ENCODE measurements at places on chromosomes 5 and 9.

GRCh38 chr9:74277532-74277931 is 219.6 kb upstream of the RORB start:
- DNase-seq: no peak

- DNase-seq: no peak
Measured at GRCh38 chr9:137406085-137406760, 16.7 kb downstream of the EXD3 start.

DNA sequence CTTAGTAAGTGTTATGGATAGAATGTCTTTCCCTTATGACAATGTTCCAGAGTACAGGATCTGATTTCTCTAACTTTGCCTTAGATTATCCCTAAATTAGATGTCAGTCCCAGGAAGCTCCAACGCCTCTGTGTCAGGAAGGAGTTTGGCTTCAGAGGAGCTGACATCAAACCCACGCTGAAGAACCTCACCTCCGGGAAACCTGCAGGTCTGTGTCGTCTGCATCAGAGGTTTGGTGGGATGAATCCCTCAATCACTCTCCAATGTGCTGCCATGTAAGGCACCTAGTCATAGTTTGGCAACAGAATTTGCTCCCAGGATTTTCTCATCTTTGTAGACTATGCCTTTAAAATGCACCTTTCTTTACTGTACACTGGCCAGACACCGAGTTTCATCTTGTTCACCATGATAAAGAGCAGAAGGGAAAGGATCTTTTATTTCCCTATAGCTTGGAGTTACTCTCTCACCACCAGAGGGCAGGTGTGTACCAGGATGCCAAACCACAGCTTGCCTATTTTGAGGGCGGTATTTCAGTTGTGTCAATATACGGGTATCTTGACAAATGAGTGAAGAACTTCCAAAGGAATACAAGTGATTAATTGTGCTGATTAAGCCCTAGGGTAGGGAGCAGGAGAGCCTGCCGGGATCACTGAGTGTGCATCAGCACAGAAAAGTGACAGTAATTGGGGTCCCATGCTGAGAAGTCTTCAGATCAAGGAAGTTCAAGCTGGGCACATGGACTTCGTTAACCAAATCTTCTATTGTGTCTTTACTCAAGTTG is 23.4 kb downstream of the MINAR2 start:
- DNase-seq: peak; percentile 53

DNA sequence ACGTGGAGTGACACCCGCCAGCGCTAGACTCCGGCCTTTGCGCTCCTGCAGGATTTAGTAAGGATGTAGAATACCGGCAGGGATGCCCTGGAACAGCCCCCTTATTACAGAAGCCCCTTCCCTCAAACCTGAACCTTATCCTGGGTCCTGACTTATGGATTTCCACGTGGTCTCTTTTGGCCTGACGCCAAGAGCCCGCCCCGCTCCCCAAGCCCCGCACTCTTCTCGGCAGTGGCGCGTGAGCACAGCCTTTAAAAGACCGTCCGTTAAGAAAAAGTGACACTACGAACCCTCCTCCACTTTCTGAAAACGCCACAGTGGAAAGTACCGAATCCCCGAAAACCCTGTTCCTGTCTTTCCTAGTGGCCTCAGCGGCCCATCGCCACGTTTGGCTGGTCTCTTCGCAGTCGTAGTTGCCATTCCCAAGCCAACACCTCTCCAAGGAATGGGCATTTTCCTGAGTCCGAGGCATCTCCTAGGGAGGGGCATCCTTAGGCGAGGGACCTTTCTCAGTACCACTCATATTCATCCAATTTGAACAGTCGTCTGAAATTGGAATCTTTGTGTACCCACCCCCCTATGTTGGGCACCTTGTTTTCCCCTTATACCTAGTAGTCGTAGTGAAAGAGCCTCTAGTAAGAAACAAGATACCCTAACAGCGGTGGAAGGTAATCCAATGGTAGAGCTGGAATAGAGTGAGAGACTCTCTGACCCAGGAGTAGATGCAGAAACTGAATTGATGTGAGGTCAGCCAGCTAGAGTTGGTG is 732 bp upstream of the MCIDAS start:
- DNase-seq: no peak

- no peak for DNase-seq
Measured at GRCh38 chr9:88809355-88810161, 181.7 kb upstream of the S1PR3 start.

DNA sequence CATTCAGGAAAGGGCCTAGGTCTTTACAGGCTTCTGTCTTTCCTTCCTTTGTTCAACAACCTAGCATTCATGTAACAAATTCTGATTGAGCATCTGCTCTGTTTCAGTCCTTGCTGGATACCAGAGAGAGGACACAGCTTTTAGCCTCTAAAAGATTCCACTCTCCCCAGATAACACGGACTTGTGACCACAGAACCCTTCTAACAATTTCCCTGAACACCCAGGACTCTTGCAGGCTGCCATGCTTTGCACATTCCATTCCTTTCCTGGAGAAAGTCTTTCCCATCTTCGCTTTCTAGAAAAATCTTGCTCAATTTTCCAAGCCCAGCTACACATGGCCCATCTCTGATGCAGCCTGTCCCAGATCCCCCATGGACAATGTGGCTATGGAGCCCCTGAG is 310.9 kb downstream of the ACTL7B start:
- no peak for DNase-seq

DNA sequence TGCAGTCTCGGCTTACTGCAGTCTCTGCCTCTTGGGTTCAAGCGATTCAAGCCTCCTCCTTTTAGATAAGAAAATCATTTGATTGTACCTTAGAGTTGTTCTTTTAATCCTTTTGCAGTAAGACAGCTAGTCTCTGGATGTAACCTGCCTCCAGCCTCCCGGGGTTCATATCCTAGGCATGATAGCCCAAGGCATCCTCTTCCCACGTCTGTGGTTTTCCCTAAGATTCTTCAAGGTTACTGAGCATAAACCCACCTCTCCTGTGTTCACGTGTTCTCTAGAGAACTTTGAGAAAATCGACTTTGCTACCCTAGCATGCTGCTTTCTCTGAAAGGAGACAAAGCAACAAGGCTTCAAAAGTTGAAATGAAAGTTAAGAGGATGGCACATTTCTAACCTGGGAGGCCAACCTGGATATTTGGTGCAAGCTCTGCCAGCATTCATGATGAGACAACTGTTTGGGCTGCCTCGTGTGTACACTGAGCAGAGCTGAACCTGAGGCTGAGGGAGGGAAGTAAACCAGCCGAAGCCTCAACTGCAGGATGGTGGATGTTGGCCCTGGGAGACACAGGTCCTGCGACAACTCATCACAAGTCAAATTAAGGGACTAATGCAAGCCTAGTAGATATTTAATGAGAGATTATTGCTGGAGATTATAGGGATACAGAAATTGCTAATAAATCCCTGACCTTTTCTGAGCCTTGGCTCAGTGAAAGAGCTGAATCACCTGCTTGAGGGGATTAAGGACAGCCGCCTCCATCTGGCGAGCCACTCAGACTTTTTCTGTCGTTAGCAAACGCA is 261.8 kb downstream of the ARHGAP26 start:
- no peak for DNase-seq

DNA sequence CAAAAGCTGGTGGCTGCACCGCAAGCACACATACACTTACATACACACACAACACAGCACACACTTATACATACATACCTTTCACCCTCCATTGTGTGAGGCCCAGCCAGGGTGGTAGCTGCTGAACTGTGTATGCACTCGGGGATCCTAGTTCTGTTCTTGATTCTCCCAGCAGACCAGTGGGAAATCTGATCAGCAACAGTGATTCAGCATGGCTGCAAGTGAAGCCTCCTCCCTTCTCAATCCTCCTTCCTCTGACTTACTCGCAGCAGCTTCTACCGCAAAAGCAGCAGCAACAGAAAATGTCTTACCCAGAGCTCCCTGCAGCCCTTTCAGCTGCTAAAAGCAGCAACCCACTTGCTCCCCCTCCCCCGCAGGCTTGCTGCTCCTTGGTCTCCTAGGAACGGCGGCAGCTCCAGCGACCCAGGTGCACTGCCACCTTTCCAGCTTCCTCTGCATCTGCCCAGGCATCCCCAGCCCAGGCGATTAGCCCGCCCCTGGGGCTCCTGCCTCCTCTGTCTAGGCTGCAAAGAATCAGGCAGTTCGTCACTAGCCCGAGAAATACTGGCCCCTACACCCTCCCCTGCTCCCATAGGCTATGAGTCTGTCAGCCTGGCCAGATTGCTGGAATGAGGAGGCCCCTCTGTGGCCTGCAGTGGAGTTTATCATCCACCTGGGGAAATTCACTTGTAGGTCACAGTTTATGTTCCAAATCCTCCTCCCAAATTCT is at the start of gene KLHL3:
Gene KLHL3 (minus strand): TSS at position 535 of the 730 bp plus-strand sequence. CDS start 443 bp downstream, at position 92.
- peak; percentile 66 for DNase-seq

DNA sequence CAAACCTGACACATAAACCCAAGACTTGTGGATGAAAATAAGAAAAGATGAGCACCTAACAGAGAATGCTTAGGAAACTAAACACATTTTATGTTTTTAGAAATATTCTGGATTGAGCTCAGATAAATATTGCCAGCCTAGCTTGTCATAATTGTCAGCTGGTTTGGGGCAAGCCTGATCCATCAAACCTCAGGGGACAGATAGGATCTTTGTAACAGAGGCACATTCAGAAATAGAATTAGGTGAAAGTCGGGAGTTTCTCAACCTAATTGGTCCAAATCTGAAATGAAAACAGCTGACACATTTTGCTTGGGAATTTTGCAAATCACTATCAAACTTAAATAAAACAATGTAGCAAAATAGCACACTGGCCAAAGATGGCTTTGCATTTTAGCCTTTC is 503.7 kb downstream of the ANXA1 start:
- DNase-seq: no peak

DNA sequence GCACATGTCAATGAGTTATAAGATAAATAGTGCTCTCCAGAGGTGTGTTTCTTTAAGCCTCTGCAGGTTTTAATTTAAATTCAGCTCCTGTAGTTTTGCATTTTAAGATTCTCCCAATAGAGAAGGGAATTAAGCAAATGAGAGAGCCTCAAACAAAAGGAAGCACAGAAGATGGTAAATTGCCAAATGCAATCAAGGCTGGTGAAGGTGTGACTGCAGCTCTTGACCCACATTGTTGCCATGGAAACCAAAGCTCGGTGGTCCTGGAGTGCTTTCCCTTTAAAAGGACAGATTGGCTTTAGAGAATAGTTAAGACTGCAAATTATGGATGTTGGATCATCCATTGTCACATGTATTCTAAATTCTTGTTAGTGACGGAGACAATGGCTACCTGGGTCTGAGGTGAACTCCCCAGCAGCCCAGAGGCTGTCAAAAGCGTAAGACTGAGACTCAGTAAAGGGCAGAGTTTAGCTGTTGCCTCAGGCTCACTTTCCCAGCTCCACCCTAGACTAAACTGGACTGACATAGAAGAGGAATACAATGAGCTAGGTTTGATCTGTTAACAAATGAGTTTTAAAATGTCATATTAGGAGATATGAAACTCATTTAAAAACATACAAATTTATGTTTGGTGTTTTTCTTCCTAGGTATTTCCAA is 12.3 kb downstream of the GAPT start:
- DNase-seq: no peak

DNA sequence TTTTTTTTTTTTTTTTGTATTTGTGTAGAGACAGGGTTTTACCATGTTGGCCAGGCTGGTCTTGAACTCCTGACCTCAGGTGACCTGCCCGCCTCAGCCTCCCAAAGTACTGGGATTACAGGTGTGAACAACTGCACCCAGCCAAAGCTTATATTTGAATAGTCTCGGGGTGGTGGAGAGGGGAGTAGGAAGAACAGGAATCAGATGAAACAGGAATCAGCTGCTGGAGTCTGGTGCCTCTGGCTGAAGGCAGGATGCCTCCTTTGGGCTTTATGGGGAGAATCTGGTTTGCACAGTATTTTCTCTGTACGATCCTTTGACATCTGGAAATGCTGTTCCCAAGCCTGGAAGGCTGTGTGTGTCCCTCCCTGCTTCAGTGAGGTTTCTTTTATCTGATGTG is 10.9 kb downstream of the C5orf52 start:
- no peak for DNase-seq

DNA sequence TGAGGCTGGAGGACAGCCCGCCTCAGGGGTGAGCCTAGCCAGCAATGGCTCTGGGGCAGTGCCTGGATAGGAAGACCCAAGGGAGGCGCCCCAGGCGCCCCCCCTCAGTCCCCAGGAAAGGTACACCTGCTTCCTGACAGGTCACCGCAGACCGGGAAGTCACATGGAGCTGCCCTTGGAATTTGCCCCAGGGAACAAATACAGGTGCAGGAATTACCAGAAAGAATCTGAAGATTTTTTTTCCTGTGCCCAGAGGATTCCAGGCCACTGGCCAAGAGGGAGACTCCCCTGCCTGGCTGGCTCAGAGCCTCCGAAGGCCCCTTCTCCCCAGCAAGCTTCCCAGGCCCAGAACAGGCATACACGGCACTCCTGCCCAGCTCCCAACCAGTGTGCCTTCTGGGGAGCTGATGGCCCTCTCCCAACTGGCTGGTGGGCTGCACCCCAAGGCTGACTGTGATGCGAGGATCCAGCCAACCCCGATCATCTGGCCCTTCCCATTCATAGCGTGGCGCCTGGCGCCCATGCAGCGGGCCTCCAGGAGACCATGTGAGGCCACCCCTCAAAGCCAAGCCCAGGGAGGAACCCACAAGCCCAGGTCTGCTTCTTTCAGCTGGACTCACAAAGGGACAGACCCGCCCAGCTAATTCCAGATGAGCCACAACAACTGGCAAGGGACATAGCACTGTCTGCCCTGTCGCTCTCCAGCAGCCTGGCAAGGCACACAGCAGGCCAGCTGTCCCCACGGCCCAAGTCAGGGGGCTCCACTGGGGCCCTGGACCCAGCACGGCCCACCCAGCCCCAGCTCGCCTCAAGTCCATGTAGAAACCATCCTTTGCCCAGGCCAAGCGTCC is 2.3 kb downstream of the TPRN start:
- DNase-seq: peak; percentile 18

DNA sequence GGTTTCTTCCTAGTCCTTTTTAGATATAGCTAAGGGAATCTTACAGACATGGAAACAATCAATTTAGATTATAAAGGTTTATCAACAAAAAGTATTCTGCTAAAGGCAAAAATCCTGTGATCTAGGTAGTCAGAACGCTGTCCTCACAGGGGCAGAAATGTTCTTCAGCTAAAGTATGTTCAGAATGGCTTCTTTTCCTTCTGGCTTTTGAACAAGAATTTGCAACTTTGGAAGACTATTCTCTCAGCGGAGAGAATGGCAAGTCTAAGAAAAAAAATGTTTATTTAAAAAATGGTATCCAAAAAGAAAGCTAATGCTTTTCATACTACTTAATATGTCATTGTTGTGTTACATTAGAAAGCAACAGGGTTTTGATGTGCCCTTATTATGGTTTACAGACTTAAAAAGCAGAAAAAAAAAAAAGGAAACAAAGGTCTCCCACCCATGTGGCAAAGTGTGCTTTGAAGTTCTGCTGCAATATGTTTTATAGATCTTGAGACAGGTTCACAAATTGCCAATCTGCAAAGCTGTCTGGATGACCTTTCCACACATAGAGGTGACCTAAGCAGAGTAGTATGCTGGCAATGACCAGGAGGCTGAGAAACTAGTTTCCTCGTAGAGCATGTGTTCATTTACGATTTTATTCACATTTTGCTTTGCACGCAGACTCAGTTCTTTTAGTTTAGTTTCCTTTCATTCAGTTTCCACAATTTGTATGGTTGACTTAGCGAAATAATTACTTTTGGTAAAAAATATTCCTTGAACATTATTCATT is 45.1 kb upstream of the PJA2 start:
- no peak for DNase-seq
